GM12864 (cell line): ENCODE measurements at places on chromosomes 5 and 9.

GRCh38 chr5:50710838-50711237, 44.4 kb downstream of the PARP8 start:
- DNase-seq, result no peak

GRCh38 chr9:72065076-72065475, 4.7 kb upstream of the C9orf57 start:
- no peak for DNase-seq

GRCh38 chr5:128773378-128773777, 191.9 kb upstream of the SLC27A6 start:
- DNase-seq, result no peak

DNA sequence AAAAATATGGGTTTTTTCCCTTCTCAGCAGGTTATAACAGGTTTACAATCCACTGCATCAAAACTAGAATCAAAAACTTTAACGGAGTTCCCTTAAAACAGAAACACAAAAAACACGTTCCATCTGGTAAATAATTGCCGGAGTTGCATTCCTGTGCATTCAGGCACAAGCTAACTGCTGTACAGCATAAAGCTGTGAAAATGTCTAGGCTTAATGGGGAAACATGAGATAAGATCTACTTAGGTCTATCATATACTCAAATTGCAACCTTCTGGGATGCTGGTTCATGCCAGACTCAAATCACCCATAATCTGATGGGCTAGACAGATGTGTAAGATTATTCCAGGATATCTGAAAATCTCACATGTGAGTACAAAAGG, 265.3 kb downstream of the DOCK8 start:
- DNase-seq, result no peak

DNA sequence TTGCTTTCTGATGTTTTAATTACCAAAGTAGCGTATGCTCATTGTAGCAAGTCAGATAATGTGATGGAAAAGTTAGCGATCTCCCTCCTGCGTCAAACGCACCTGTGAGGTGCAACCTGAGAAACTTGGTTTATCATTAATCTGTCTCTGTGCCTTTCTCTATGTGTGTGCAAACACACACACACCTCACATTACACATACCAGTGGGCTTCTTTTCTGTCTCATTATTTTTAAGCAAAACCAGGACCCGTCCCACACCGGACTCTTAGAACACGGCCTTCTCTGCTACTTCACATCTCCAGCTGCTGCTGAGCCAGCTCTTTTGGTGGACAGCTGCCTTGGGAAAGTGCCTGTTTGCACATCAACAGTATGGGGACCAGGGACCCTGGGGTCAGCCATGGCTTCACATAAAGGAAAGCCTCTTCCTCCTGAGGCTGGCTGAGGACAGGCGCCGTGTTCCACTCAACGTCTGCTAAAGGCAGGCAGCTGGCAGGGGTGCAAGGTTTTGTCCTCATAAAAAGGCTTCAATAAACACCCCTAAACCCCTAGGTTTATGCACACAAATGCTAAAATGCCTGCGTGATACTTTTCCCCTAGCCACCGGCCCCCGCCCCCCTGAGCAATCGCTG, 44.2 kb downstream of the MRPL36 start:
- DNase-seq, result no peak

DNA sequence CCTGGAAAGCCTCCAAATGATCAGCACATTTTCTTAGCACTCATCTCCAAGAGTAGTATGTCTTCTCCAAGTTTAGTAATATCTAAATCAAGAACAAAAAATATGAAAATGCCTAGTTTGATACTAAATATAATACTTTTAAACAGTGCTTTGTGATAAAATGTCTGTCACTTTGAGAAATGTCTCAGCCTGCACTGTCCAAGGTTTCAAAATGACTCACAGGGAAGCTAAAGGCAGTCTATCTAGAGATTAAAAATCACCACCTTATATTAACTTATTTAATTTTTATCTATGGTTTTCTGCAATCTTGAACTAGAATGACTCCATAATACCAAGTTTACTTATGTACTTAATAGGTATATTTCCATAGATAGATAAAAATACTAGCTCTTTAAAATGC, 633.0 kb upstream of the C9orf72 start:
- DNase-seq, result no peak

GRCh38 chr5:125042261-125042890, 295.9 kb upstream of the ZNF608 start:
- DNase-seq, result no peak

DNA sequence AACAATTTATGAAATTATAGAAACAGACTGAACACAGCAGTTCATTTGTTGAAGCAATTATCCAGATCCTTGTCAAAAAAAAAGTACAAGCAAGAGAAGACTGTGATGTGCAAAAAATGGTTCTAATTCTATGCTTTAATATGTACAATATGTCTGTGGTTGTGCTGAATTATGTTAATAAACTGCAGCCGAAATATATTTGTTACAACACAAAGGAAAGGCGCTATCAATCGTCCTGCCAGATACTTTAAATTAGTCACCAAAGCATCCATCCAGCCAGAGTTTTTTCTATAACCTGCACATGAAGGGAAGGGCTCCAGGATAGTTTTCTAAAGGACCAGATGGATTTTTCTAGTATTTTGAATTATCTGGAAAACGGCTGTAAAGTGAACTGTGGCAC, 259.5 kb downstream of the BNC2 start:
- DNase-seq, result no peak

DNA sequence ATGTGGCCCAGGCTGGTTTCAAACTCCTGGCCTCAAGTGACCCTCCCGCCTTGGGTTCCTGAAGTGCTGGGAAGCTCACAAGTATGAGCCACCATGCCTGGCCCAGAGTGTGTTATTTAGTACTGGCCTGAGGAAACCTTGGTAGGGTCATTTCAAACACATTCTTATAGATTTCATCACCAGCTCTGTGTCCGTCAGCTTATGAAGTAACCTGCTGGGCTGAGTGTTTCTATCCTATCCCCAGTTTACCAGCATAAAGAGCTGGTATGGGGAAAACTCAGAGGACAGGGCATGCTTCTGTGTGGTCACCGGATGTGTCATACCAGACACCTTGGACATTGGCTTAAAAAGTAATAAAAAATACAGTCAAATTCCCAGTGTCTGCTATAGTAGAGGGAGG, 45.3 kb downstream of the PTPN3 start:
- no peak for DNase-seq

GRCh38 chr5:103598997-103599566, 36.5 kb upstream of the NUDT12 start:
- DNase-seq, result no peak

DNA sequence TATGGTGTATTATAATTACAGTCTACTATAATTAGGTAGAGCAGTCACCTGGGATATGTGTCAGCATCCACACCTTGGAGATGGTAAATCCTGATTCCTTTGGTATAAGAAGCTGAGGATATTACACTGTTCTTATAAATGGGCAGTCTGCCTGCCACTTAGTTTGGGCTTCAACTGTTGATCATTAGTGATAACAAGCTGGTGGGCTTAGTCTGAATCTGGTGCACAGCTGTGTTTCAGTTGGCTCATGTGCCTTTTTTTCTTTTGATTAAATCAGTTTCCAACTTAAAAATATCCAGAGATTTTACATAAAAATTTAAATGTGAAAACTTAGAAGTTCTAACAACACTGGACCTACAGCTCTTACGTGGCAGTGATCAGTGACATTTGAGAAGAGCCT, 21.2 kb downstream of the LVRN start:
- no peak for DNase-seq

GRCh38 chr9:75372499-75373268, 284.4 kb downstream of the OSTF1 start:
- no peak for DNase-seq

GRCh38 chr9:89920131-89920530, 315.3 kb downstream of the GADD45G start:
- DNase-seq, result no peak

DNA sequence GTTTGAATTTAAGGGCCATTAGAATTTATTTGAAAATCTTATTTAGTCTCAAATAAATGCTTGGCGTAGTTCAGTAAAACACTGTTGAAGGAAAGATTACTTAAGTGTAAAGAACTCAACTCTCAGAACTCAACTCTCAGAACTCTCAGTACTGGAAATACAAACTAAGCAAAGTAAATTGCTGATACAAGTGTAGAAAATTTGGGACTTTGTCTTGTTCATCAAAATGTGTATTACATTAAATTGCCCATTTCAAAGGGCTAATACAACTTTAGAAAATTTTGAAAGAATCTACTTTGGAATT, 99.4 kb downstream of the CSNK1G3 start:
- no peak for DNase-seq

DNA sequence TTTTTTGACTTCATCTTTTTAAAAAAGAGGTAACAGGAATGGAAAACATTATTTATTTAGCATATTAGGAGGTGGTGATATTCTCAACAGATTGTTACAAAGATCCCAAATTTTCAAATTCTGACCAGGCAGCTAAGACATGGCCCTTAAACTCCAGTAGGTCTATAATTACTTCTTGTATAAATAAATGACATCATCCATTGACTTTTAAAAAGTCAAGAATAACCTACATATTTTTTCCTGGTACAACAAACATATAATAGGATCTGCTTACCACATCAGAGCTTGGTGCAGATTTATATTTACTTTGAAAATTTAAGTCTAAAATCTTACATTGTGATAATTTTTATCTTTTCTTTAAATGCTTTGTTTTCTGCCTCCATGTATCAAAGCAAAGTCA, 92.2 kb upstream of the TRPM3 start:
- no peak for DNase-seq

DNA sequence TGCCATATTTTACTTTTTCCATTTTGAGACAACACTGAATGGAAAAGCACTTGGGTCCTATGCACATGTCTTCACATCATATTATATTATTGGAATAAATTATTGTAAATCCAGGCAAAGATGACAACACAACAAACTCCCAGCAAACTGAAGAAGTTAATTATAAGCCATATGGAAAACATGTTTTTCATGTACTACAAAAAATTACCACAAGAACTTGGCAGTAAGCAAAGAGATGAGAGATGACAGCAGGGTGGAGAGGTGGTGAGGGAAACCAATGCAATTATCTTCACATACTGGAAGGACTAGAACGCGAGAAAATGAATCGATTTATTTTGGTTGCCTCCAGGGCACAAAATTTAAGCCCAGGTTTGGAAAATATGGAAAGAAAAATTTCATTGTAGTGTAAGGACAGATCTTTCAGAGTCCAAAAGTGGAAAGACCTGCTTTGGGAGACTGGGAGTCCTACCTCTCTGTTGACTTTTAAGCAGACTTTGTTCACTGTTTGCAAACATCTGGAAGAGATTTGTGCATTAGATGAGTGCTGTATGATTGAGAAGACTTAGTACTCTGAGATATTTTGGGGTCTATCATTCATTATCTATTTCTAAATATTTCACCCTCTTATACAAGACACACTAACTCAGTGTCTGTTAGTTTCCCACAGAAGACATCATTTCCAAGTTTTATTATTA, 138.0 kb downstream of the TMEM232 start:
- DNase-seq, result no peak
